Retina (tissue), 1 donor: ENCODE measurements at places on chromosomes 2 and 18.
A peak's percentile ranks its signal among the peaks of the same experiment; 100 is the strongest.

- no peak for DNase-seq
Measured at GRCh38 chr18:57618910-57619309, 2.7 kb downstream of the NARS1 start.

- no peak for DNase-seq
Measured at GRCh38 chr2:239321596-239322415, 79.0 kb downstream of the HDAC4 start.

DNA sequence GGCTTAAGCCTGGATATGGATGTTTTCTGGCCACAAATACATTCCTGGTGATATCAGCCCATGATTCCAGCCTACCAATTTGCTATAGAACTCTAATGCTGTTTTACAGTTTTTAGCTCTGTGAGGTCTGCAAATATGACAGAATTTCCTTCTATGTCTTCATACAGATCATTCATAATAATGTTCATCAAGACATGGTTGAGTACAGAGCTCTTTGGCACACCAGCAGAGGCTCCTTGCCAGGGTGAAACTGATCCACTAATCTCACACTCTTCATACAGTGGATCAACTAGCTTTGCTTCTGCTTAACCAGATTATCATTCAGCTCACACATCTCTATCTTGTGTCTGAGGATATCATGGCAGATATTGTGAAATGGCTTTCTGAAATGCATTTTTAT, 672.1 kb downstream of the STK39 start:
- no peak for DNase-seq

- DNase-seq: no peak
Measured at GRCh38 chr2:27824401-27824800, 52.9 kb downstream of the MRPL33 start.

GRCh38 chr18:21210278-21210677, 31.8 kb upstream of the GREB1L start:
- DNase-seq: no peak

DNA sequence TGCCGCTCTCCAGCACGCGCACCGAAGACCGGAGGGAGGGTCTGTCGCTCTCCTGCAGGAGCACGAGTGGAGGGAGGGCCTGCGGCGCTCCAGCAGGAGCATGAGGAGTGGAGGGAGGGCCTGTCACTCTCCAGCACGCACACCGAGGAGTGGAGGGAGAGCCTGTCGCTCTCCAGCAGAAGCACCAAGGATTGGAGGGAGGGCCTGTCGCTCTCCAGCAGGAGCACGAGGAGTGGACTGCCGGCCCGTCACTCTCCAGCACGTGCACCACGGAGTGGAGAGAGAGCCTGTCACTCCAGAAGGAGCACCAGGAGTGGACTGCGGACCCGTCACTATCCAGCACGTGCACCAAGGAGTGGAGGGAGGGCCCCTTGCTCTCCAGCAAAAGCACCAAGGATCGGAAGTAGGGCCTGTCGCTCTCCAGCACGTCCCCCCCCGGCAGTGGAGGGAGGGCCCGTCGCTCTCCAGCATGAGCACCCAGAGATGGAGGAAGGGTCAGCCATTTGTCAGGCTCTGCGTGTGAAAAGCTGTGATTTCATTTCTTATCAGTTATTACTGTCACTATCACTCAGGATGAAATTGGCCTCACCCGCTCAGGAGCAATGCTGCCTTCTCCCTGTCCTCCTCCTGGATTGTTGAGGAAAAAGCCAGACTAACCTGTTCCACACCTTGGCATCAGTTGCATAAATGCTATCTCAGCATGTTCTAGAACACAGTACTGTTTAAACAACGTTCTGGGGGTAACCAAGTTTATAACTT, 35.9 kb downstream of the ADI1 start:
- no peak for DNase-seq

DNA sequence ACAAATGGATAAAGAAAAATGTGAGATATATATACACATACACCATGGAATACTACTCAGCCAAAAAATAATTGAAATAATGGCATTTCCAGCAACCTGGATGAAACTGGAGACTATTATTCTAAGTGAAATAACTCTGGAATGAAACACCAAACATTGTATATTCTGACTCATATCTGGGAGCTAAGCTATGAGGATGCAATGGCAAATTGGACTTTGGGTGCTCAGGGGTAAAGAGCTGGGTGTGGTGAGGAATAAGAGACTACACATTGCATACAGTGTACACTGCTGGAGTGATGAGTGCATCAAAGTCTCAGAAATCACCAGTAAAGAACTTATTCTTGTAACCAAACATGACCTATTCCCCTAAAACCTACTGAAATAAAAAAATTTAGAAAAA, 636.0 kb upstream of the LRATD1 start:
- no peak for DNase-seq

DNA sequence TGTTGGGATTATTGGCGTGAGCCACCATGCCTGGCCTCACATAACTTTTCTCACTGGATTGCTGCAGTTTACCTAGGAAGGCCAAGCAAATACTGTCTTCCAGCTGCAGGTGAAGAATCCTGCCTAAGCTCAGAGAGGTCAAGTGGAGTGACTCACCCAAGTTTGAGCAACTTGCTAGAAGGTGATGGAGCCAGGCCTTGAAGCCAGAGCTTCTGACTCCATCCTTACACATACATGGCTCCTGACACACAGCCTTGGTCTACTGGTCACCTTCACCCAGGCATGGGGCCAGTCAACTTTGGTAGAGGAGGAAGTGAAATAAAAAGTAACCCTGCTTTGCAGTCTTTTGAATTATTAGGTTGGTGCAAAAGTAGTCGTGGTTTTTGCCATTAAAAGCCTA, 93.5 kb downstream of the VWA3B start:
- no peak for DNase-seq

- peak; percentile 42 for DNase-seq
Measured at GRCh38 chr2:99644419-99644787, 154.6 kb upstream of the REV1 start.

- DNase-seq: no peak
Measured at GRCh38 chr18:13433125-13433524, 214.6 kb downstream of the LDLRAD4 start.

GRCh38 chr2:103324671-103325070, 562.8 kb downstream of the TMEM182 start:
- no peak for DNase-seq
